Skeletal muscle cell (primary cell): ENCODE measurements at places on chromosomes 1 and 21.

DNA sequence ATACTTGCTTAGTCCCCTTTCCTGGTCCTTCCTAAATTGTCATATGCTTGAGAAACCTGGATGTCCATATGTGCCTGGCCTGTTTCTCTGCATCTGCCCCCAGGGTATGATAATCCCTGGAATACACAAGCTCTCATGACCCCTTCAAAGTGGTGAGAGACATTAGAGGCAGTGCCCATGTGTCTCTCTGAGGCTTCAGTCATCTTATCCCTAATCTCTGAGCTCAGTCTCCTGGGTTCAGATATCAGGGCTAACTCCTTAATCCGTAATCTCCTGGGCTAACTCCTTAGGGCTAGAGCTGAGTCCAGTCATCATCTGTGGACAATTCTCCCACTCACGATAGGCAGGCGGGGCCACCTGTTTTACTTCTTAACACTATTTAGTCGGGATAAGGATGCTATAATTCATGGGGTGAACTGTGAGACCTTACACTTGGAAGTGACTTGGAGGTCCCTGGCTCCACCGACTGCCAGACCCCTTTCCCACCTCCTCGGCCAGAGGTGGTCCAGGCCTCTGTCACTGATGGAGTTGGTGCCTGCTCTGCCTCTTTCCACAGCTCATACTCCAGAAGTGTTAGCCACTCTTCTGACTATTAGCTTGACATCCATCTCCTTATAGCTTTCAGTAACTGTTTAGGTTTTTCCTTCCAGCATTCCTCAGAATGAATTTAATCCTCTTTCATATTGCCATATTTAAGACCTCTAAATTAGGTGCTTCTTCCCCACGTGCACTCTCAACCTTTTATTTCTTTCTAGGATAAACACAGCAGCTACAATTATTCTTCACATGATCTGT, 22.7 kb downstream of the CCN1 start:
- no peak for DNase-seq

GRCh38 chr1:224704107-224704735, 88.1 kb downstream of the CNIH3 start:
- no peak for DNase-seq

DNA sequence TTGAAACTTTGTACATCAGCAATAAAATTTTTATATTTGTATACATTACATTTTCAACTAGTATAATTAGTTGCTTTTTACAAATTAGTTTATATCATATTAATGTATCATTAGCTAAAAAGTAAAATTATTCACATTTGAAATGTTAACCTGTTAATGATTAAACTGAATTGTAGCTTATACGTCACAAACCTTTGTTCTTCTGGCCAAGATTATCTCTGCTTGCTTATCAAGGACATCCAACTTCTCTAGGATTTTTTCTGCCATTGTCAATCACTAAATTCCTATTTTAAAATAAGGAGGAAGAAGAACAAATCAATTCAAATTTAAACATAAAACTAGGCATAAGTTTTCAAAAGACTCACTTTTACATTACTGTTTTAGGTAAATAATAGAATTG, 7.8 kb downstream of the C1orf141 start:
- no peak for DNase-seq

- DNase-seq = peak; percentile 31
Measured at GRCh38 chr1:30977105-30977504, 68.5 kb upstream of the SDC3 start.

- DNase-seq = no peak
Measured at GRCh38 chr21:45801129-45801964, 157.8 kb downstream of the PCBP3 start.

- no peak for DNase-seq
Measured at GRCh38 chr1:150409504-150410362, 45.8 kb downstream of the RPRD2 start.

DNA sequence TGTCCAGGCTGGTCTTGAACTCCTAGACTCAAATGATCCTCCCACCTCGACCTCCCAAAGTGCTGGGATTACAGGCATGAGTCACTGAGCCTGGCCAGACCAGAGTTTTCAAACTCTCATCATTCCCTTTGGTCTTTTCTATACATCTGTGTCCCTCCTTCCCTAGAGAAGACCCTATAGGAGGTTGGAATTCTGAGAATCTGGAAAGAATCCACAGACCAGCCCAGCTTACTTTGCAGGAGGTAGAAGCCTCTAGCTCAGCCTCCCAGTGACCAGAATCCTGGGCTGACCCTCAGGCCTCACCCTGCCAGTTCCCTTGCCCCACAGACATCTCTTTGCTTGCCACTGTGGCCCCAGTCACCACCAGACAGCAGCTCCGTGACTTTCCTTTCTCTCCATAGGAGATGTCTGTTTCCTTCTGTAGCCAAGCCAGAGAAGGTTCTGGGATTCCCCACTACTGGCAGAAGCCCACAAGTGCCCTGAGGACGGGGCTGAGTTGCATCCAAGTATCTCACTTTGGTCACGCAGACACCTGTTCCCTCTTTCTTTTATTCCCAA, 34.7 kb upstream of the KHDRBS1 start:
- DNase-seq = no peak

DNA sequence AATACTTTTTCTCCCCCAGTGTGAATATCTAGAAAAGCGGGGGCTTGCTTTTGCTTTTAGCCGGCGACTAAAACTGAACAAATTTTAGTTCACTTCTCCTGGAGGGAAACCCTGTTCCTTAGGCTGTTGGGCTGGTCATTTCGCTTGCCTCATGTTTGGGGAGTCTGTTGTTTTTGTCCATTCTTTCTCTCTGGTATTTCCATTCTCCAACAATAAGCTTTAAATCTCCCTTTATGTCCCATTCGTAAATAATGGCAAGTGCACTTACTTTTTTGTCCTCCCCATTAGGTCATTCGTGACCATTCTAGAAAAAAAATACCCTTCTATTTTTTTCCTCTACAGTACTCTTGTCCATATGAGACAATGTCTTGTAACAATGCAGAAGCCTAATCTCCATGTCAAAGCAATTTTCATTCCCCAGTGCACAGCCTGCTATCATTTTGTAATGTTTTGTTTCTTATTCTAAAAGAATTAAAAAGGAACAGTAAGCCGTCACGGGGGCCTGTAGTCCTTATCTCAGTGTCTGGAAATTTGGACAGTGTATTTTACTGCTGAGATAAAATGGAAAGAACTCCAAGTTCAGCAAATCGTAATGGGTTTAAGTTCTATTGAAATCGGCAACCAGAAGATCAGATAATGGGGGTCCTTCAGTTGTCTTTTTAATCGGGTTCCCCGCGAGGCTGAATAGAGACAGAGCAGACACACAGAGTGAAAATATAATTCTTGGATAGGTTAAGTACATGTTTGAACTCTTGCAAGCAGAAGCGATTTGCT, 21.8 kb downstream of the PROX1 start:
- DNase-seq = no peak

- DNase-seq = no peak
Measured at GRCh38 chr1:160282807-160283206, 2.1 kb downstream of the PEX19 start.

DNA sequence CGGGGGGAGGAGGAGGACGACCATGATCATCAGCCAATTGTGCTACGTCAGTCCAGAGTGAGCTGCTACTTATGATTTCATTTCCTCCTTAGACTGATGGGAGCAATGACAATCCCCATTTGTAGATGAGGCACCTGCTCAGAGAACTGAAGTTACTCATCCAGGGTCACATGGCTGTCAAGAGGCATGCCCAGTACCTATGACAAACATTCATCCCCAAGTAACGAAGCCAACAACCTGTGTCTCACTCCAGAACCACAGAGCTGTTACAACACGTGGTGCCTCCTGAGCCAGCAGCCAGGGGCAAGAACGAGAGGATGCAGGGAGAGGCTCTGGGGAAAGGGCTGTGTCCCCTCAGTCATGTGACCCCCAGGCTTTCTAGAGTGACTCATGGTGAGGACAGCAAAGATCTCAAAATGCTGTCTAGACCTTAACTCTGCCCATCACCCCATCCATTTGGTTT, 93.6 kb downstream of the SIM2 start:
- no peak for DNase-seq

DNA sequence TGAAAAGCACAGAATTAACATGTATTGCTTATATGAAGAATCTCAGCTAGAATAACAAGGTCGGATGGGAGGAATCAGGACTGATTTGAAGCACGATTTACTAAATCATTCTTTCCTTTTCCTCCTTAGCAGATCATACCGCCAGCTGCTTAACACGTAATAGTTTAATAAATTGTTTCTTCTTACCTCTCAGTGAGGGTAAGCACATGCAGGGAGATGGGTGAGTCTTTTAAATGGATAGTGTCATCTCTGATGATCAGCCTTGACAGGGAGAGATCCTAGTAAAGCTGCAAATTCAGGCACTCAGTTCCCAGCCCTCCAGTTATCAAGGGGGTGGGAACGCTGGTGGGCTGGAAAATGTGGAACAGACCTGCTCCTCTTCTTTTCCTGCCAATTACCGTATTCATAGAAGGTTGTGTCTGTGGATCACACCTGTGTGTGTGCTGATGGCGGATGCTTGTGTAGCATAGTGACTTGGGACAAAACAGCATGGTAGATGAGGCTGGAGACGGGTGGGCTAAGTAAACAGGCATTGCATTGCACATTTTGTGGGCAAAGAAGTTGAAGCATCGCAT, 30.7 kb downstream of the NTPCR start:
- DNase-seq = no peak

DNA sequence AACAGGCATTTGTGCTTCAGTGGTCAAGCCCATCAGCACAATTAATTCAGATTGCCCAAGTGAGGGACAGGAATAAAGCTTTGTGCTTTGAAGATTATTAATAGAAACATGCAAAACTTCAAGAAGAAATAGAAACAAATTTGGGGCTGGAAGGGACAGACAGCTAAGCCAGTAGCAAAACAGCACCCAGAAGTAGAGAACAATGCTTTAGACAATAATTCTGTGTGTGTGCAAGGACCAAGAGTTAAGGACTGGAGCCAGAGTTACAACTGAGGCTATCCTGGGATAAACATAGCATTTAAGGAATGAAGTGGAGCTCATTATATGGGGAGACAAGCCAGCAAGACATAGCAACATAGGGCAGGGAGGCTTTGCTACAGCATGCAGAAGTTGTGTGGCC, 251.9 kb upstream of the DAB1 start:
- DNase-seq = no peak

- no peak for DNase-seq
Measured at GRCh38 chr1:43199093-43199726, 27.1 kb downstream of the CFAP57 start.

- DNase-seq = peak; percentile 86
Measured at GRCh38 chr1:58784758-58785441, 1.1 kb upstream of the JUN start.

DNA sequence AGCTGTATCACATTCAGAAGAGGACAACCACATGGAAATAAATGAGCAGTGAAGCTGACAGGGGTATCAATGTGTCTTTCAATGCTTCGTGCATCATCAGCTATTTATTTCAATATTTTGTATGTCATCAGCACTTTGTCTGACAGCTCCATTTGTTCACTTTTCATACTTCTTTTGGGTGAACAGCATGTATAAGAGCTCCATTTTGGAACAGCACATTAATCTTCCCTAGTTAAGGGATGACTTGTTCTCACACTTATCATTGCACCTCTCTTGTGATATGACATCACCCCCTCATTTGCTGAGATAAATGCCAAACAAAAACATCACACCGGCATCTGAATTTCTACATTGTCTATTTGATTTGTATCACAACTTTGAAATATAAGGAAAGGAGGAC, 190.6 kb upstream of the SAMSN1 start:
- DNase-seq = no peak

GRCh38 chr1:70143048-70143659, 62.2 kb downstream of the LRRC40 start:
- DNase-seq = no peak

GRCh38 chr1:40160806-40161124, 422 bp upstream of the RLF start:
- no peak for DNase-seq

- DNase-seq = peak; percentile 76
Measured at GRCh38 chr1:227428803-227429202, 110.5 kb upstream of the CDC42BPA start.

- no peak for DNase-seq
Measured at GRCh38 chr1:3638676-3639075, 11.2 kb downstream of the WRAP73 start.

DNA sequence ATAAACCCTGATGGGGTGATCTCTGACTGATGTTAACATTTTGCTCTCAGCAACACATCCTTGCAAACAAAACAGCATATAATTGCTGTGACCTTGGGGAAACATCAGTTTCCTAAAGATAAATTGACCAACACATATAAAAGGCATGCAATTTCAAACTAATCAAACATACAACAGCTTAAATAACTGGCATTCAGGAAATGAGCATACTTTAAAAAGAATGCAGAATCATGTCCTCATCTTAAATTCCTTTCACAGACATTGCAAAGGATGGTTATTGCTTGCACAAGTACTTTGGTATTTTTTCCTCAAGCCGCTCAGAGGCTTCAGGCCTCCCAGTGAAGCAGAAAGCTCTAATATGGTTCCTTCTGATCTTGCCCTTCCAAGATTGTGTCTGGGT, 53.4 kb upstream of the RGS18 start:
- DNase-seq = peak; percentile 41

- DNase-seq = no peak
Measured at GRCh38 chr21:45465611-45466329, 60.8 kb downstream of the COL18A1 start.

GRCh38 chr1:14567056-14567455, 31.4 kb upstream of the KAZN start:
- no peak for DNase-seq

DNA sequence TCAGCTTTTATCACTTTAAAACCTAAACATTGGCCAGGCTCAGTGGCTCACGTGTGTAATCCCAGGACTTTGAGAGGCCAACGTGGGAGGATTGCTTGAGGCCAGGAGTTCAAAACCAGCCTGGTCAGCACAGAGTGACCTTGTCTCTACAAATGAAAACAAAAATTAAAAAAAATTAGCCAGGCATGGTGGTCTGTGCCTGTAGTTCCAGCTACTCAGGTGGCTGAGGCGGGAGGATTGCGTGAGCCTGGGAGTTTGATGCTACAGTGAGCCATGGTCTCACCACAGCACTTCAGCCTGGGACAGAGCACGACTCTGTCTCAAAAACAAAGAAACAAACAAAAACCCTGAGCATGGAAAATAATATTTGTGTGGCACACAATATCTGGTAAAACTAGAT, 143.5 kb upstream of the HNRNPU start:
- no peak for DNase-seq

- no peak for DNase-seq
Measured at GRCh38 chr21:39518055-39518846, 66.5 kb downstream of the SH3BGR start.

DNA sequence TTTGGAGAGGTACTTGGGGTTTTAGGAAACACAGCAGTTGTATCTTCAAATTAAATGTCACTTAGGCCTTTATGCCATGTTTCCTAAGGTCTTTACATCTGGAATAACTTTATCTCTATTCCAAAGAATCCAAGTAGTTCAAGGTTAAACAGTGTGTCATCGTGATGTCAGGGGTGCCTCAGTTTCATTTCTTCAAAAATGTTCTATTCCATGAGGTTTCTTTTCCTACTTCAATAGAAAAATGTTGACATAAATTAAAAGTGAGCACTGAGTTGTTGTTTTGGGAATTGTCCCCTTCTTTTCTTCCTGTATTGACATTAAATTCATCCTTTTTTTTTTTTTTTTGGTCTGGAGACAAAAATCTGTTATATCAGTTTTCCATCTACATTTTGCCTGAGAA, 160.6 kb upstream of the C21orf91 start:
- no peak for DNase-seq

- no peak for DNase-seq
Measured at GRCh38 chr1:43924516-43924915, 9.1 kb upstream of the ARTN start.

- DNase-seq = no peak
Measured at GRCh38 chr1:220441211-220441610, 86.7 kb upstream of the MARK1 start.
